Activated naive CD4-positive, alpha-beta T cell treated with anti-CD3 and anti-CD28 coated beads, Interleukin-2, amount 10 ng/mL, durations not matched to agents 5 hours and 36 hours (primary cell): ENCODE measurements at places on chromosomes 2 and 18. TPM values are rescaled to one million over a fixed set of nuclear protein-coding genes. Genes with fewer than 3 reads are reported as not detected.

The TSGA10 gene
- total RNA-seq = 9.2 TPM

The LINC00305 gene
- not detected for total RNA-seq

The EMILIN1 gene
- total RNA-seq = 1.0 TPM

The ANKRD29 gene
- total RNA-seq = not detected

The HOXD13 gene
- not detected for total RNA-seq

The CD302 gene
- total RNA-seq = 0.29 TPM

The SCYGR5 gene
- total RNA-seq = not detected

The GALR1 gene
- total RNA-seq = not detected

The CFAP221 gene
- not detected for total RNA-seq

The PELI1 gene
- total RNA-seq = 27.7 TPM

The HJURP gene
- total RNA-seq = 93.8 TPM

The ATF2 gene
- 57.5 TPM for total RNA-seq

The RNU2-63P gene
- 13.6 TPM for total RNA-seq

The FEV gene
- total RNA-seq = not detected

The COL4A3 gene
- total RNA-seq = not detected

The ASB18 gene
- total RNA-seq = not detected

The PAX8 gene
- 1.6 TPM for total RNA-seq

The EPAS1 gene
- total RNA-seq = 20.5 TPM

The VWA3B gene
- total RNA-seq = not detected

The ITGB6 gene
- not detected for total RNA-seq

The MC4R gene
- total RNA-seq = not detected

The STARD6 gene
- total RNA-seq = not detected

The IGFBP5 gene
- not detected for total RNA-seq

The TMEM237 gene
- total RNA-seq = 17.4 TPM

The IL36G gene
- total RNA-seq = not detected

The AQP12B gene
- total RNA-seq = not detected

The CFC1 gene
- not detected for total RNA-seq

The UGT1A10 gene
- not detected for total RNA-seq

The HDAC4 gene
- 68.9 TPM for total RNA-seq

The CYP27A1 gene
- total RNA-seq = not detected

The DES gene
- total RNA-seq = not detected

The GTF2A1L gene
- not detected for total RNA-seq

The ASPRV1 gene
- 1.2 TPM for total RNA-seq

The ALKAL2 gene
- total RNA-seq = not detected

The CPO gene
- total RNA-seq = not detected

The BCL2L11 gene
- 37.4 TPM for total RNA-seq

The DYNAP gene
- not detected for total RNA-seq

The CNTNAP5 gene
- not detected for total RNA-seq

The RAD51AP2 gene
- total RNA-seq = not detected

The TDRD15 gene
- total RNA-seq = not detected

The COL6A3 gene
- 0.43 TPM for total RNA-seq

The AQP12A gene
- total RNA-seq = not detected

The TSPYL6 gene
- not detected for total RNA-seq

The ERBB4 gene
- total RNA-seq = not detected

The LYG2 gene
- total RNA-seq = not detected

The OTOS gene
- not detected for total RNA-seq

The FASTKD2 gene
- total RNA-seq = 19.5 TPM

The MAP4K3 gene
- total RNA-seq = 9.5 TPM

The RAB6C gene
- not detected for total RNA-seq

The DNAJC10 gene
- total RNA-seq = 44.0 TPM
